Memory B cell (primary cell): ENCODE measurements at places on chromosomes 1 and 21.

- H3K4me1 ChIP-seq, result no peaks in the 10 kb centered on the region
- H3K36me3 ChIP-seq, result peaks cover 32% of the 10 kb centered on the region
- no peak overlapping the region for H3K4me3 ChIP-seq
- DNase-seq, result no peak
- no peaks in the 10 kb centered on the region for H3K27me3 ChIP-seq
- peak overlapping the region; percentile 60 for H3K27ac ChIP-seq
Measured at GRCh38 chr1:100075773-100076172, 57.0 kb downstream of the SASS6 start.

- H3K27me3 ChIP-seq, result peaks cover 28% of the 10 kb centered on the region
- no peak for DNase-seq
- no peak overlapping the region for H3K4me3 ChIP-seq
- no peaks in the 10 kb centered on the region for H3K36me3 ChIP-seq
Measured at GRCh38 chr1:11341901-11342552, 69.0 kb downstream of the UBIAD1 start.

- no peaks in the 10 kb centered on the region for H3K27me3 ChIP-seq
- peak within 1 kb of the TSS; percentile 99 for H3K4me3 ChIP-seq
- peak within 1 kb of the TSS; percentile 84 for H3K27ac ChIP-seq
Measured at GRCh38 chr1:151156515-151156819, at the start of gene TNFAIP8L2. TSS of gene TNFAIP8L2 (plus strand) at chr1:151156649. CDS start at chr1:151158698, 2,049 bp downstream.

DNA sequence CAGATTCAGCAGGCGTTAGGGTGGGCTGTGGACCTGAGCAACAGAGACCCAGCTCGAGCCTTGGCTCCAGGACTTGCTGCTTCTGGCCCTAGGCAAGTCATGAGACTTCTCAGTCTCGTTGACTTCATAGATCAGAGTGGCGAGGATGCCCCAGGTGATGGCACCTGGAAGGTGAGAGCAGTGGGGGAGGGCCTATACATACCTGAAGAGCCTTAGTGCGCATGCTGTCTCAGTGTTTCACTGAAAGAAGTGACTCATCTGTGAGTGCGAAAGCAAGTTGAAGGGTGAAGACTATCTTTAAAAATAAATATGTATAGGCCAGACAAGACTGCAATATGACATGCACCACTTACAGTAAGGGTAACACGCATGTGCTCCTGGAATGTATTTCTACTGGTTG is 10.1 kb downstream of the PLEKHA6 start:
- no peak overlapping the region for H3K4me3 ChIP-seq
- H3K27me3 ChIP-seq, result peaks cover 27% of the 10 kb centered on the region
- no peak overlapping the region for H3K27ac ChIP-seq
- H3K36me3 ChIP-seq, result no peaks in the 10 kb centered on the region

GRCh38 chr21:40128891-40129290 is 261.7 kb downstream of the PCP4 start:
- no peaks in the 10 kb centered on the region for H3K36me3 ChIP-seq
- no peak overlapping the region for H3K27ac ChIP-seq
- no peak for DNase-seq
- H3K4me3 ChIP-seq, result no peak overlapping the region
- no peaks in the 10 kb centered on the region for H3K4me1 ChIP-seq

DNA sequence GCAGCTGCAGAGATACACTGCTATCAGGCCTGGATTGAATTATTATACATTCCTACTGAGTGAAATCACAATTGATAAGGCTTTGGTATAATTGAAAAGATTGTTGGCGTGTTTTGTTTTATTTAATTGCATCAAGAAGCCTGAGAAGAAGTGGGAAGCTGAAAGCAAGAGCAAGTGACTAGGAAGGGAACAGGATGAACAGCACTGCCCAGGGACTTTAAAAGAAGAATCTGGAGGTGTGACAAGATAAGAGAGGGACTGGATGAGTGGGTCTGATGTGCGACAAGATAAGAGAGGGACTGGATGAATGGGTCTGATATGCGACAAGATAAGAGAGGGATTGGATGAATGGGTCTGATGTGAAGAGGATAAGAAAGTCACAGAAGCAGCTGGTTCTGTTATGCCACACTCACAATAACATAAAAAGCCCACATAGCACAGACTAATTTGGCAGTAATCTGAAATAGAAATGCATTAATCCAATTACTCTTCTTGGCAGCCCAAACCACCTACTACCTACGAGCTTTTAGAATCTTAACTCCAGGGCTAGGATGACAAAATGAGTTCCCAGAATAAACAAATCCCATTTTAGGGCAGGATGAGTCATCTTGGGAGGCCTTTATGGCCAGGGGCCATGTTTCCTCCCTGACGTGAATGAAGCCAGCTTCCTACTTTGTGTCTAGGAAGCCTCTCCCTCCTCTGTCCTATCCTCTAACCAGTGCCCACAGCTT is 129.7 kb downstream of the DUSP10 start:
- no peak overlapping the region for H3K27ac ChIP-seq
- no peak overlapping the region for H3K4me3 ChIP-seq
- H3K36me3 ChIP-seq, result no peaks in the 10 kb centered on the region
- H3K27me3 ChIP-seq, result no peaks in the 10 kb centered on the region
- DNase-seq, result no peak
- H3K4me1 ChIP-seq, result no peaks in the 10 kb centered on the region

GRCh38 chr21:19353256-19353655 is 949.7 kb upstream of the TMPRSS15 start:
- H3K4me3 ChIP-seq, result no peak overlapping the region
- no peak for DNase-seq
- no peak overlapping the region for H3K27ac ChIP-seq
- H3K4me1 ChIP-seq, result no peaks in the 10 kb centered on the region
- no peaks in the 10 kb centered on the region for H3K27me3 ChIP-seq
- H3K36me3 ChIP-seq, result no peaks in the 10 kb centered on the region

DNA sequence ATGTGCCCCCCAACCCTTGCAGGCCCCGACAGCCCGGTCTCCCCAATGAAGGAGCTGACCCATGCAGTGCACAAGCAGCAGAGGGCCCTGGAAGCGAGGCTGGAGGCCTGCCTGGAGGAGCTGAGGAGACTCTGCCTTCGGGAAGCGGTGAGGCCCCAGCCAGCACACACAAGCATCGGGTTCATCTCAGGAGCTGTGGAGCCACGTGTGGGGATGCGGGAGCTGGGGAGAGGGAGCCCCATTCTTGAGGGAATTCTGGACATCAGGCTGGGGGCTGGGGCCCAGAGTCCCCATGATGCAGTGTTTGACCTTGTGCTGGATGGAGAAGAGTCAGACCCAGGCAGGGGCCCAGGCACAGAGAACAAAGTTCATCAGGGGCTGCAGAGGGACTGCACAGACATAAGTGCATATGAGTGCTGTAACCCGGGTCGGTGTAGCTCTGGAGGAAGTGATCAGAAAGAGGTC is 4.8 kb downstream of the INAVA start:
- peaks cover 22% of the 10 kb centered on the region for H3K4me1 ChIP-seq
- DNase-seq, result no peak
- peaks cover 5% of the 10 kb centered on the region for H3K27me3 ChIP-seq
- H3K27ac ChIP-seq, result no peak overlapping the region
- no peaks in the 10 kb centered on the region for H3K36me3 ChIP-seq

- H3K4me1 ChIP-seq, result no peaks in the 10 kb centered on the region
- H3K4me3 ChIP-seq, result no peak overlapping the region
- H3K36me3 ChIP-seq, result no peaks in the 10 kb centered on the region
- no peak for DNase-seq
- peaks cover 9% of the 10 kb centered on the region for H3K27me3 ChIP-seq
Measured at GRCh38 chr1:208107425-208108212, 136.6 kb downstream of the PLXNA2 start.

GRCh38 chr1:46197560-46197963 is 672 bp downstream of the POMGNT1 start:
- no peak overlapping the region for H3K27ac ChIP-seq
- no peaks in the 10 kb centered on the region for H3K27me3 ChIP-seq
- peaks cover 6% of the 10 kb centered on the region for H3K4me1 ChIP-seq
- no peak for DNase-seq
- H3K36me3 ChIP-seq, result peaks cover 11% of the 10 kb centered on the region

DNA sequence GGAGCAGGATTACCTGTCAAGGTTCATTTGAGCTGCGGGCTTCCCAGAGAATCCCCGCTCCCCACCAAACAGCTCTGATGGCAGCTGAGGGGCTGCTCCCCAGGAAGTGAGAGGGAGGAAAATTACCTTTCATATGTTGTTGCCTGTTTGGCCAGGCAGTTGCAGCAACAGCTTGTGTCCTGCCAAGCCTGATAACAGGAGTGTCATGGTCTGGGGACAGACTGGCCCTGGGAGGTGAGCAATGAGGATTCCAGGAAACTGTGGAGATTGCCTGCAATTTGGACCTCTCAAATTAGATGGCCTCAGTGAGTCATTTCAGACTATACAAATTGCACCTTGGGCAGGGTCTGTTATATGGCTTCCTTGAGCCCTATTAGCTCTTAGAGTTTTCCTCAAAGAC is 189.3 kb downstream of the PTPRU start:
- H3K4me3 ChIP-seq, result no peak overlapping the region
- H3K27me3 ChIP-seq, result peaks cover 9% of the 10 kb centered on the region
- no peaks in the 10 kb centered on the region for H3K4me1 ChIP-seq
- no peak for DNase-seq
- H3K27ac ChIP-seq, result no peak overlapping the region

DNA sequence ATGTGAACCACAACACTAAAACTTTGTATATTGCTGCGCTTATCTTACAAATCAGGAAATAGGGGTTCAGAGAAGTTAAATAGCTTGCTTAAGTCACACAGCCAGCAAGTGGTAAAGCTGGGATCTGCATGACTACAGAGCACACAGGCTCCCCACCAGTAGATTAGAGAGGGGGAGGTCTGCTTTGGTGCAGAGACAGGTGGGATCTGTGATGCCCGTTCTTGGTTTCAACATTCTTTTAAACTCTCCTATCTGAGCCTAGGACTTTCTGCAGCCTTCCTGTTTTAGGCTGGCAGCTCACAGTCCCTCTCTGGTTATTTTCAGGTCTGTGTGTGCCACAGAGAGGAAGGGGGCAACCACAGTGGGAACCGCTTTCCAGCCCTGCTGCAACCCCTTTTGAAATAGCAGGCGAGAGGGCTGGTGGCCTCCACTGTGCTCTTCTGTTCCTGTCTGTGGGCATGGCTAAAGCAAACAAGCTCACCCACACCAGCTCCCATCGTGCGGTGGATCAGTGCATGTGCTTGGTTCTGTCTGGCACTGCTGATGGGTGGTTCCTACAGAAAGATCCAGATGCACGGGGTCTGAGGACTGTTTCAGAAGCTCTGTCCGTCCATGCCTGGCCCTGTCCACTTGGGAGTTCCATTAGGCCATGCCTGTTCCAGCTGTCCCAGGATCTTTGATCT is 1.7 kb upstream of the IL6R start:
- H3K36me3 ChIP-seq, result no peaks in the 10 kb centered on the region
- no peak for DNase-seq
- no peaks in the 10 kb centered on the region for H3K27me3 ChIP-seq
- no peak overlapping the region for H3K4me3 ChIP-seq
- H3K4me1 ChIP-seq, result peaks cover 31% of the 10 kb centered on the region

DNA sequence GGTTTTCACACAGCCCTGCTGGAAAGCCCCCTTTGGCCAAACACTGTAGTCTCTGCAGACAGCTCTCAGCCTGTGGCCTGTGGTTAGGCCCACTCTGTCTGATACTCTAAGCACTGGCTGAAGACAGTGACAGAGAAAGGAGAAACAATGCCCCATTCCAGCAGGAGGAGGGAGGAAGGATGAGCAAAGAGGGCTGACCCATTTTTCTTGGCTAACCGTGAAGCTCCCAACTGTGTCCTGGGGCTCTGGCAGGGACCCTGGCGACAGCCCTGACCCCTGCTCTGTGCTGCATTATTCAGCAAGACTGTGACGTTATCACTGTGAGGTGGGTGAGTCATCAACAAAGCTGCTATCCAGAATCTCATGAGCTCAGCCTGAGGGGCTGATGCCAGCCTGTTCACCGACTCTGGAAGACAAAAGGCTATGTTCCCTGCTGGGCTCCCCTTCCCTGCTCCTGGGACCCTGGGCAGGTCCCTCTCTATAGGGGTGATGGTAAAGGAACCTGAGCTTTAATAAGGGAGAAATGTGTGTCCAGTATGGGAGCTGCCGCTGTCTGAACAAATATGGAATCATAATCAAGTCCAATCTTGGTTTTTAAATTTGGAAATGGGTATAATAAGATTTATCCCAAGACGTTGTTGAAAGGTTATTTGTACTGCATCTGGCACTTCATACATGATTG is 107.0 kb downstream of the RHOU start:
- H3K27me3 ChIP-seq, result peaks cover 5% of the 10 kb centered on the region
- no peak overlapping the region for H3K27ac ChIP-seq
- H3K4me1 ChIP-seq, result no peaks in the 10 kb centered on the region
- no peak overlapping the region for H3K4me3 ChIP-seq
- no peaks in the 10 kb centered on the region for H3K36me3 ChIP-seq
- DNase-seq, result no peak

- no peak overlapping the region for H3K4me3 ChIP-seq
- no peaks in the 10 kb centered on the region for H3K4me1 ChIP-seq
- no peak for DNase-seq
- H3K36me3 ChIP-seq, result no peaks in the 10 kb centered on the region
- no peak overlapping the region for H3K27ac ChIP-seq
Measured at GRCh38 chr21:18493422-18493821, 89.8 kb upstream of the TMPRSS15 start.

DNA sequence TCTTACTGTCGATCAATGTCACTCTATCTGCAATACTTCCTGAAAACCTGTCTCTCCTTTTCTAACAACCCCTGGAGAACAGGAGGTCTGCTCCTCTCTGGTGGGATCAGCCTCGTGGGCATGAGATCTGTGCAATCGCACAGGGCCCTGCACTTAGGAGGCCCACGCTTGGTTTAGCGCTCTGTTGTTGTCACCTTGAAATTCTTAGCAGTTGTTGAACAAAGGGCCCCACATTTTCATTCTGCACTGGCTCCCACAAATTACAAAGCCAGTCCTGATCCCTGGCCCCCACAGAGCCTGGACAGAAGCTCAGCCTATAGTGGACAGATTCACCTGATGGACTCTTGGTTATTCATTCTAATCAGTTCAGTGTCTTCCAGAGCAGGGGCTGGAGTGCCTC is 18.6 kb downstream of the SPOCD1 start:
- H3K4me1 ChIP-seq, result peaks cover 12% of the 10 kb centered on the region
- no peak overlapping the region for H3K4me3 ChIP-seq
- DNase-seq, result no peak
- H3K27me3 ChIP-seq, result peaks cover 15% of the 10 kb centered on the region
- no peak overlapping the region for H3K27ac ChIP-seq

GRCh38 chr1:14142397-14143100 is 442.6 kb downstream of the PRDM2 start:
- H3K4me3 ChIP-seq, result no peak overlapping the region
- peaks cover 5% of the 10 kb centered on the region for H3K27me3 ChIP-seq
- no peaks in the 10 kb centered on the region for H3K4me1 ChIP-seq
- H3K27ac ChIP-seq, result no peak overlapping the region

GRCh38 chr21:35868005-35868868 is 192.1 kb downstream of the SETD4 start:
- H3K4me3 ChIP-seq, result no peak overlapping the region
- H3K27ac ChIP-seq, result no peak overlapping the region
- no peaks in the 10 kb centered on the region for H3K4me1 ChIP-seq
- H3K36me3 ChIP-seq, result peaks cover 1% of the 10 kb centered on the region
- DNase-seq, result no peak
- peaks cover 22% of the 10 kb centered on the region for H3K27me3 ChIP-seq
